ENCODE measurements at places on chromosomes 12 and 14.

GRCh38 chr14:95531473-95531872 is 3.4 kb upstream of the GLRX5 start:
- DNase-seq, result no peak

- DNase-seq, result no peak
Observed at GRCh38 chr12:125320177-125320576, 254.9 kb downstream of the AACS start.

- no peak for DNase-seq
Observed at GRCh38 chr14:101101456-101102056, 198.0 kb upstream of the RTL1 start.

GRCh38 chr12:15648558-15648957 is 140.6 kb downstream of the EPS8 start:
- no peak for DNase-seq

- no peak for DNase-seq
Observed at GRCh38 chr12:1529862-1530591, 64.4 kb downstream of the FBXL14 start.

GRCh38 chr12:64931981-64932380 is 107.5 kb downstream of the TBC1D30 start:
- DNase-seq, result no peak

- no peak for DNase-seq
Observed at GRCh38 chr14:53010193-53011040, 59.6 kb upstream of the FERMT2 start.

GRCh38 chr14:105196265-105196960 is 15.3 kb upstream of the NUDT14 start:
- no peak for DNase-seq

GRCh38 chr14:51180577-51180976 is 59.5 kb upstream of the TMX1 start:
- no peak for DNase-seq

GRCh38 chr12:54565310-54565985 is 16.0 kb downstream of the PDE1B start:
- no peak for DNase-seq

- peak; percentile 17 for DNase-seq
Observed at GRCh38 chr12:77796775-77797174, 33.9 kb upstream of the NAV3 start.

DNA sequence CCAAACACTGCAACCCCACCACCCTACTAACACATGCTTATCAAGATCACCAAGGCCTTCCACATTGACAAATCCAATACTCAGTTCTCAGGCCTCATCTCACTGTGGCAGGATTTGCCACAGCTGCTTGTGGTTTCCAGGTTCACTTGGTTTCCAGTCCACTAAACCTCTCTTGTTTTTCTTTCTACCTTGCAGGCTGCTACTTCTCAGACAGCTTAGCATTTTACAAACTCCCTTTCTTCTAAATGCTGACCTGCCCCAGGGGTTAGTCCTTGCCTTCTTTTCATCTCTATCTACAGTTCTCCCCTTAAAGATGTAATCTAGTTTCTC is 84.1 kb downstream of the BCAT1 start:
- no peak for DNase-seq

DNA sequence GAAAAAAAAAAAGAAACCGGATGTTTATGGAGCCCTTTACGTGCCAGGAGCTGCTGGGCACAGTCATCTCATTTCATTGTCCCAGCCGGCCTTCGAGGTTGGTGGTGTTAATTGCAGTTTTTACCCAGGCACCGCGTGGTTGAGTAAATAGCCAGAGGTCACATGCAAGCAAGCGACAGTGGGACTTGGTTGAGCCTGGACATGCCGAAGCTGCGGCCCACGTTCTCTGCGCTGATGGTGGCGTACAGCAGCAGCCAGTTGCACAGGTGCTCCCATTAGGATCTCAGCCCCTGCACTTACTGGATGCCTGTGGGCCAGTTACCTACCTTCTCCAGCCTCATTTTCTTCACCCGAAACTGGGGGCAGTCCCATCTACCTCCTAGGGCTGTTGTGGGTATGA is 54.0 kb downstream of the TSPAN9 start:
- DNase-seq, result no peak

DNA sequence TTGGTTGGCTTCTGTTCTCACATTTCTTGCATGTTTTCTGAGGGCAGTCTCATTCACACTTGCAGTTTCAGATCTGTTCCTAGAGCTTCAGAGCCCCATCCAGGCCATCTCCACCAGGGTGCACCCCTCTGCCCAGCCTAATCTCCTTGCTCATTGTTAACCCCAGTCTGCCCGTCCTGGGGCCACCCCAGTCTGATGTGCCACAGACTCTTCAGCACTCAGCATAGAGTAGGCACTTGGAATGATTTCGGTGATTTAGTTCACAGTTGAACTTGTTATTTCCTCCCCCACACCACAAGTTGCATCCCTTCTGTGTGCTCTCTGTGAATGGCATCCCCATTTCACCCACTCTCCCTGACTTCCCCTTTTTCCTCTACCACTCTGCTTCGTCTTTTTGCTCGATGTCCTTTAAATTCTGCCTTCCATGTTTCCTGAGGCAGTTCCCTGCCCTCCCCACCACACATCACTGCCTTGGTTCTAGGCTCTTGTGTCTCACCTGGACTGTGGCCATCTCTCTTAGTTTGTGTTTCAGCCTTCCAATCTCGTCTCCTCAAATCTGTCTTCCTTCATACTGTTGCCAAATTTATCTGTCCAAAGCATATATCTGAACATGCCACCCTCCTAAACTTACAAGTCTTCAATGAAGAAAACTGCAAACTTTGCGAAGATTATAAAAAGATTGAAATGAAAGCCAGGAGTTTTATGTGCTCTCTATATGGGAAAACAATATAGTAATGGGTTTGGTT is 41.5 kb downstream of the ANO6 start:
- DNase-seq, result no peak

DNA sequence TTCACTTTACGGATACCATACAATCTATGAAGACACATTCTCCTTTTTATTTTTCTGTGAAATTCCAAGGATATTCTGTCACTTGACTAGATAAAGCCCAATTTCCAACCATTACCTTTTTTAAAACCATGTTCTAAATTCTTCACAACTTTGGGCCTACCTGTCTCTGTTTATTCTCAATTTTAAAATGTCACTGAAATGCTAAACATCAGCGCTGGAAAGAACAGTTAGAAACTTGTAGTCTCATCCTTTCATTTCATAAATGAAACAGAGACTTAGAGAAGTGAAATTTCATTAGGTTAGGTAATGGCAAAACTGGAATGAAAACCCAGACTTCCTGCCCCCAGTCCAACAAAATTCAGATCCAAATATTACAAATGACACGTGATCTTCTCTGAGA is 396.2 kb downstream of the CCDC91 start:
- DNase-seq, result no peak

GRCh38 chr14:102485693-102486512 is 23.7 kb downstream of the ANKRD9 start:
- no peak for DNase-seq

- DNase-seq, result no peak
Observed at GRCh38 chr14:23110579-23111365, 6.0 kb upstream of the CIROP start.

GRCh38 chr12:19510461-19510860 is 71.2 kb downstream of the AEBP2 start:
- no peak for DNase-seq

DNA sequence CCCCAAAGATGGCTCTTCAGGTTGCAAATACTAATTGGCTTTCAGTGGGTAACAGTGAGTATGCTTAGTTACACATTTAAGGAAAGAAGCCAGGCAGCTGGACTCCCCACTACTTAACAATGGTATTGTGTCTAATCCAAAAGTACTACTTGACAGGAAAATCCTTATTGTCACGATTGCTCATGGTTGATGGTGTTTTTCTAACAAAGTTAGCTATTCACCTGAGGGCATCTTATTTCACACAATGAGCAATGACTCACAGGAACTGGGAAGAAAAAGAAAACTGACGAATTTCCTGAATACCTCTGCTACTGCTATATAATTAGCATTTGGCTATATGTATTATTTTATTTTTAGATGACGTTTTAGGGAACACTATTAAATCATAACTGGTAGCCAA is 33.4 kb upstream of the ALG10 start:
- no peak for DNase-seq

- DNase-seq, result no peak
Observed at GRCh38 chr12:8036346-8036745, 3.8 kb downstream of the FOXJ2 start.

DNA sequence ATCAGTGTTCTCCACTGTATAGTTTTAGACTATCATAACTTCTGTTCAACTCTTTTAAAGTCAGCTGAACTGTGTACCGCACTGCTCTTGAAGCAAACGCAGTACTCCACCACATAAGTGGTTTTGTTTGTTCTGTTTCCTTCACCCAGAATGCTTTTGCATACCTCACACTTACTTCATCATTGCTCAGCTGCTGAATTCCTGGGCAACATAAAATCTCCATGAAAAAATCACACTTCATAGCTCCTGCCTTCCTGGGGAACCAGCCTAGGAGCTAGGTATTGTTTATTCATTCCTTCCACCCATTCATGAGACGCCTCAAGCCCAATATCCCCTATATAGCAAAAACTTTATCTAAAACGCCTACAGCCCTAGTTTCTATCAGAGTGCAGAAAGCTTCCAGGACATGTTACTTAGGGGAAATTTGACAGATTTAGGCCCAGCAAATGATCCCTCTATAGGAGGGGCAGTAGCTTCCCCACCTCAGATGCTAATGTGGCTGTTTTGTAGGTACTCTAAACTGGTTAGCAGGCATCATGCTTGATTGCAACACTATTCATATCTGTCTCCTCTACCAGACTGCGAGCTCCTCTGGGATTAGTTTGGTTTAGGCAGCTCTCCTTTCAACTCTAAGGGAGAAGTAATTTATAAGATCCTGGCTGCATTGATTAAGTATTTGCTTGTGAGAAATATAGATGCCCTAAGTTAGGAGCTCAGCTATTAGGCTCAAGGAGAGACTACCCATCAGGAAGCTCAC is 44.5 kb downstream of the LRRC9 start:
- no peak for DNase-seq

- DNase-seq, result no peak
Observed at GRCh38 chr14:68552602-68553001, 240.3 kb downstream of the ZFP36L1 start.

- no peak for DNase-seq
Observed at GRCh38 chr14:105026033-105026785, 5.3 kb upstream of the CDCA4 start.

DNA sequence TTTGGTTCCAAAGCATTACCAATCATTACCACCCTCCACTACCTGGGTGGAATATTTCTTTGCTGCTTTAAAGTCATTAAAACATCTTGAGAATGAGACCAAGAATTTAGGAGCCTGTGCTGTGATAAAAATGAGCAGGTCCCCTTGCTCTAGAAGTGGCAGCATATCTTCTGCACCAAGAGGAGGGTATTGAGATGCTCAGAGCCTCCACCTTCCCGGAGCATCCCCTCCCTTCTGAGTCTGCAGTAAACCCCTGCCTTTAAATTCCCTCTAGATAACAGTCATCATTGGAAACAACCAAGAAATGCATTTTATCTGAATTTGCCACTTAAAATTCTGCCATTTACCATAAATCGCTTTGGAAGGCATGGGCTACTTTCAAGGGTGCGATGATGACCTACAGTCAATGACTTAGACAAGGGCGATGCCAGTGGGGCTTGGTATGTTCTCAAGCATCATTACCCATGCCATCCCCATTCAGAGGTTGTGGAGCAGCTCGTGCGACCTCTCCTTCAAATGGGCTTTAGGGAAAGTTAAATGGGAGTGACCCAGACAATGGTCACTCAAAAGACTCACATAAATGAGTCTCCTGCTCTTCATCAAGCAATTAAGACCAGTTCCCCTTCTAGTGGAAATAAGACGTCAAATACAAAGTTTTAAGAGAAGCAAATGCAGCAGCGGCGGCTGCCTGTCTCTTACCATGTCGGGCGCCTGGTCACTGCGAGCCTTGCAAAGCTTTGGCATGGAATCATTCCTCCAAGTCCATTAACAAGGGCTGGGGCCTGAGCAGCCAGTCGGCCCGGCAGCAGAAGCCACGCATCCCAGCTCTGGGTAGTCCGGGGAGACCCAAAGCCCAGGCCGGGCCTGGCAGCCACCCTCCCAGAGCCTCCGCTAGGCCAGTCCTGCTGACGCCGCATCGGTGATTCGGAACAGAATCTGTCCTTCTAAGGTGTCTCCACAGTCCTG is 334.5 kb downstream of the TMEM121 start:
- no peak for DNase-seq

GRCh38 chr12:59593761-59594160 is 2.1 kb upstream of the SLC16A7 start:
- DNase-seq, result peak; percentile 67

GRCh38 chr14:66514213-66514612 is 6.3 kb downstream of the GPHN start:
- DNase-seq, result no peak

DNA sequence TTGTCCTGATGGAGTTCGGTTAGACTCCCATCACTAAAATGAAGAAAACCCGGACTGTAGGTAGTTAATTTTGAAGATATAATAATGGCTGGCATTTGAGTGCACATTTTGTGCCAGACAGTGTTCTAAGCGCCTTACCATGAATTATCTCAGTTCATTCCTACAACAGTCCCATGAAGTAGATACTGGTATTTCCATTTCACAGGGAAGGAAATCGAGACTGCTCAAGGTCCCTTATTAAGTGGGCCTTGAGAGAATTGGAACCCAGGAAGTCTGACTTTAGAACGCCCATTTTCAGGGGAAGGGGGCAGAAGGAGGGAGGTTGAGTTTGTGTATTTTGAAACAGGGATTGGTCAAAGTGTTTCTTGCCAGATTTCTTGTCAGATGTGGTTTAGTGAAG is 855 bp downstream of the MNAT1 start:
- no peak for DNase-seq
